Heart right ventricle (tissue), 16 donors: ENCODE measurements at places on chromosomes 1 and 21. TPM values are rescaled to one million over a fixed set of nuclear protein-coding genes. Genes with fewer than 3 reads are reported as not detected.

The NR5A2 gene
- 1.2 TPM for total RNA-seq

The F5 gene
- 6.7 TPM for total RNA-seq

The CFAP141 gene
- total RNA-seq = 1.1 TPM

DNA sequence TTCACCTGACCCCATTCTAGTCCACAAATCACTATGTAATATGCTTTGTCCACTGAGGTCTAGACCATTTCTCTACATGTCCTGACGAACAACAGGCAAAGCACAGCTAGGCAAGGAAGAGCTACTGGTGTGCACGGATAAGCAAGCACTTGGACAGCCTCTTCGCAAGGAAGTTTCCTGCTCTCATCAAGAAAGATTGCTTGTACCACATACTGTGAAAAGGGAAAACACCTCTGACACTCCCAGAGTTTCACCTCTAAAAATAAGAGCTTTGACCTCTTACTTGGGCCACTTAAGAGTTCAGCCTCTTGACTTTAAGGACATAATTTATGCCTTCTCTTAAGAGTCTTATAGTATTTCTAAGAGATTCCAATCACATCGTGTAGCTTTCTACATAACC is 36.0 kb upstream of the LPAR3 start:
- no peak for DNase-seq

GRCh38 chr1:205199931-205200299 is 11.6 kb downstream of the DSTYK start:
- no peak for DNase-seq

DNA sequence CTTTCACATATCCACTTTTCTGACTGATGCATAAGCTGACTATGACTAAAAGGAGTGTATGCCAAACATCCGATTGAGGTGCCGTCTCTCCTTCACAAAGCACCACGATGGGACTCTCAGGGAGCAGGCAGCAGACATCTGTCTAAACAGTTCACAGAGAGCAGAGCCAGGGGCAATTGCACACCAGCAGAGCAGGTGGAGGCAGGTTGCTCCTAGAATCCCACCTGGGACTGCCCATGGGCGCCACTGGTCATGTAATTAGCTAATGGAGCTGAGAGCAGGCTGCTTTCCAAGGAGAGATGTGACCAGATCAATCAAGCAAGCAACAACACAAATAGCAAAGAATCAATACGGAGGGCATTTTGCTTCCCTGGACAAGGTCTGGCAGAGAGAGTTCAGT is 30.5 kb upstream of the COA6 start:
- DNase-seq = no peak

GRCh38 chr1:77906019-77906545 is 17.7 kb downstream of the NEXN start:
- no peak for DNase-seq

The AIM2 gene
- total RNA-seq = 0.47 TPM

The RIPPLY3 gene
- not detected for total RNA-seq

DNA sequence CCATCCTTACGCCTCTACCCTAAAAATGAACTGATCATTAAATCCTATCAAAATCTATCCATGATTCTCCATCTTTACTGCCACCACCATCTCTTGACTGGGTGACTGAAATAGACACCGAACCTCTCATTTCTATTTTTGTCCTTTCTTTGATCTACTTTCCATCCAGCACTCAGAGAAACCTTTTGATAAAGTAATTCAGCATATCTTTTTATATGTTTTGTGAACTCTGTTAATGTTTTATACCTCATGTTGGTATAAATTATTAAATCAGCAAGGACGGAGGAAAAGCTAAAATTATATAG is 13.0 kb downstream of the PCNX2 start:
- no peak for DNase-seq

- DNase-seq = peak; percentile 90
Observed at GRCh38 chr1:30911059-30911954, 2.7 kb upstream of the SDC3 start.

GRCh38 chr1:25562928-25563283 is 19.5 kb downstream of the LDLRAP1 start:
- no peak for DNase-seq

DNA sequence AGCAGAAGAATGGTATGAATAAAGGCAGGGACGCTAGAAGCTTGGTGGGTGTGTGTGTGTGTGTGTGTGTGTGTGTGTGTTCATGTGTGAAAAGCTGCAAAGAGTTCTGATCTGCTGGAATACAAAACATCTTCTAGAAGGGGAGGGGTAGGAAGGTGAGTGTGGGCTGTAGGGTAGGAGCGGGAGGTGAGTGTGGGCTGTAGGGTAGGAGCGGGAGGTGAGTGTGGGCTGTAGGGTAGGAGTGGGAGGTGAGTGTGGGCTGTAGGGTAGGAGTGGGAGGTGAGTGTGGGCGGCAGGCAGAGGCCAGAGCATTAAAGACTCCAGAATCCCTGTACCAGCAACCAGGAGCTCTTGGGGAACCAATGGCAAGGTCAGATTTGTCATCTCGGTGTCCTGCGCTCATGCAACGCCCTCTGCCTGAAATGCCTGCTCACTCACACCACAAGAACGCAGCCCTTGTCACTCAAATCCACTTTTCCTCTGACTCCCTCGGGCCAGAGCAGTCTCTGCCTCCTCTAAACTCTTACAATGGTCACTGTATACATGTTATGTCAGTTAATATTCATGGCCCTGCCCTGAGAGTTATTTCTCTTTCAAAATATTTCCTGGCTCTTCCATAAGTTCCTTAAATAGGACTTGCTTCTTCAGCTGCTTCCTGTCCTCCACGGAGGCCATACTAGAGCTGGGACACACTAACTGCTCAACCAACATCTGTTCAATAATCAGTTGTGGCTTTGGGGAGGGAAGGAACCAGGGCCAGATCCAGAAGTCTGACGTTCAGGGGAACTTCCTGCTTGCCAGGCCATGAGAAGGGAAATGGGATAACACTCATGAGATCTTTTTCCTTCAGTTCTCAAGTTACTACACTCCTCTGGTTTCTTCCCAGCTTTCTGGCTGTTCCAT is 53.6 kb upstream of the ZNF644 start:
- DNase-seq = no peak

- no peak for DNase-seq
Observed at GRCh38 chr21:28971171-28971570, 21.5 kb downstream of the LTN1 start.

GRCh38 chr1:247316590-247317197 is 15.0 kb downstream of the ZNF496 start:
- DNase-seq = no peak

DNA sequence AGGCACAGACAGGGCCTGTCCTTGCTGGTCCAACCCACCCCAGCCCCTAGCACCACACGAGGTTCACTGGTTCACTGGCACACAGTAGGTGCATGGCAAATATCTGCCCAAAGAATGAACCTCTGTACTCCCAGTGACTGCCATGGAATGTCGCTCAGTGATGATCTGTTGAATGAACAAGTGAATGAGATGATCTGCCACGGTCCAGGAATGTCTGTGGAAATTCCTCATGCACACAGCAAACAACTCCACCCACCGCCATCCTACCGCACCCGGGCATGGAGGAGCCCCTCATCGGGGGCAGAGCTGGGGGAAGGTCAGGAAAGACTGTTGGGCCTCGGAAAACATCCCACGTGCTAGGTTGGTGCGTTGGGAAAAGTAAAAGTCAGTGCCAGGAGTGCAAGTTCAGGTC is 1.7 kb downstream of the HSPG2 start:
- no peak for DNase-seq

The CELA2A gene
- 1.0 TPM for total RNA-seq

GRCh38 chr1:203547771-203548421 is 53.9 kb downstream of the OPTC start:
- no peak for DNase-seq

The IL10 gene
- 0.74 TPM for total RNA-seq

The KRTAP8-1 gene
- not detected for total RNA-seq

The TRIM62 gene
- 2.3 TPM for total RNA-seq

DNA sequence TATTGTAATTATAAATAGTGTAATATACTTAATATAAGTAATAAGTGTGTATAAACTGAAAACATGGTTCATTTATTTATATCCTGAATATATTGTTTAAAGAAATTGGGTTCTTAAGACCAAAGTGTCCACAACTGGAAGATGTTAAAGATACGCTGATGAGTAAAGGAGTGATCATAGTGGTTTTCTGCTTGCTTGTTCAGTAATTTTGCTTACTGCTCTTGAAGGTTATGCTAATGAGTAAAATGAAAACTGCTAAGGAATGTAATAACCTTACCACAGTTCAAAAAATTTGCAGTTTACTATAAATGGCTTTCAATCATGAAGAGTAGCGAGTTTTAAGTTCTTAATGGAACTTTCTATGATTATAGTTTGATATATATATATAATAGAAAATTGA is 22.0 kb downstream of the DONSON start:
- DNase-seq = no peak

GRCh38 chr1:201264072-201264471 is 19.2 kb upstream of the PKP1 start:
- DNase-seq = no peak

GRCh38 chr1:170239445-170239844 is 93.7 kb downstream of the NTMT2 start:
- DNase-seq = no peak

- DNase-seq = no peak
Observed at GRCh38 chr1:41582851-41583657, 98.6 kb upstream of the EDN2 start.

DNA sequence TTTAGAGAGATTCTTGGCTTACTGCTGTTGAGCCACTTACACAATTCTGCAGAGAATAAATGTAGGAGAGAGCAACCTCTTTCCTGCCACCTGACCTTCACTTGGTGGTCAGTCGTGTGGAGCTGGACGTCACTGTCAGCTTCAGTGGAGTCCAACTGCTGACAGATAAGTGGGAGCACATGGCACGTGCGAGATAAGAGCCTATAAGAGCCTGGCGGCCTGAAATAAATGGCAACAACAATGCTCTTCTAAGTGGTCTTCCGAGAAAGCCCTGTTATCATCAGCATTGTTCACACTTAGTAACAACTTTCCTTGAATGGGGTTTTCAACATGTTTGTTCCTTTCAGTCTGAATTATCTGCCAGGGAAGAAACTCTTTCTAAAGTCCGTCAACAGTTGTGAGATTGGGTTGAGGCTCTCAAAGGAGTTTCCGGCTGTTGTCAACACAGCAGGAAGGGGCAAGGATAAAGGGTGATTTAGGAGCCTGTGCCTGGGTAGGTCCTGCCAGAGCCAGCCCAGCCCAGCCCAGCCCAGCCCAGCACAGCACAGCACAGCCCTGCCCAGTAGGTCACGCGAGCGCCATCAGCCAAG is 57.2 kb upstream of the RUNX1 start:
- peak; percentile 10 for DNase-seq

The LCE1C gene
- total RNA-seq = not detected

DNA sequence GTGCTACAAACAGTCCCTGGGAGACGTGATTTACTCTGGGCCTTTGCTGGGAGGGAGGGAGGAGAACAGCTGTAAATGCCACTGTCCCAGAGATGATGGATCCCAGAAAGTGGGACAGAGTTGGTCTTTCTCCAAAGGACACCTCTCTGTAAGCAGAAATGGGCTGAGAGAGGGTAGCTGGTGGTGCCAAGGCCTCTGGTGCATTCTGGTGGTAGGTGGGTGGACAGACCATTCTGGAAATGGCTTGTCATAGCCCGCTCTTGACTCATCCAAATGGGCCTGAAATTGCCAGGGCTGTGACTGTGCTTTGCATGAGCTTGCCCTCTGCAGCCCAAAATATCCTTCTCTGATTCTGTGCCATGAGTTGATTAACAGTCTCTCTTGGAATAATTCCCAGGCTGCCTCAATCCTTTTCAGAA is 36.1 kb downstream of the CCDC185 start:
- no peak for DNase-seq

The MAP3K6 gene
- 55.2 TPM for total RNA-seq

GRCh38 chr1:55046871-55047270 is 7.5 kb downstream of the PCSK9 start:
- DNase-seq = no peak

The CRYBG2 gene
- total RNA-seq = not detected

GRCh38 chr1:85048296-85049064 is at the start of gene MCOLN3:
Gene MCOLN3, minus strand, starts transcription at chr1:85048500. Its CDS starts 3,140 bp downstream, at chr1:85045360.
- peak; percentile 28 for DNase-seq

DNA sequence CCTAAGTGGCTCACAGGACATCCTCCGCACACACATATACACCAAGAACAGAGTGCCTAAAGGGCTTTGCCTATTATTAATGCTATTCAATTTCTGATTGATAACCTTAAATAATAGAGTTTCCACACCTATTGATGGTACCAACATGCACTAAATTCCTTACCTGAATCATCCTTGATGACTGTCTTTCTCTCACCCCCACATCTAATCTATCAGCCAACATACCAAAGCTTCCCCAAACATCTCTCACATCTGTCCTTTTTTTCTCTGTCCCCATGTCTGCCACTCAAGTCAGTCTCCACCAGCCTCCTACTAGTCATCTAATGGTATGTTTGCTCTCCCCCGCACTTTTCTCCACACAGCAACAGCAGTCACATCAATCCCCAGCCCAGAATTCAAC is 174.4 kb downstream of the DSCAM start:
- DNase-seq = no peak

GRCh38 chr1:29260531-29260930 is 24.2 kb downstream of the PTPRU start:
- no peak for DNase-seq

The SLC6A17 gene
- 0.23 TPM for total RNA-seq
